ENCODE measurements at places on chromosomes 4 and X. TPM values are rescaled to one million over a fixed set of nuclear protein-coding genes. Genes with fewer than 3 reads are reported as not detected.

Gene STPG2
- polyA plus RNA-seq = 0.05 TPM

Gene PWWP3B
- 0.25 TPM for polyA plus RNA-seq

Gene WDR1
- 145 TPM for polyA plus RNA-seq

Gene DDIT4L
- polyA plus RNA-seq = 0.65 TPM

Gene ADGRG2
- 1.2 TPM for polyA plus RNA-seq

Gene ABCB7
- polyA plus RNA-seq = 3.9 TPM

Gene EXOC1L
- not detected for polyA plus RNA-seq

Gene VEGFC
- 0.56 TPM for polyA plus RNA-seq

Gene FSTL5
- not detected for polyA plus RNA-seq

Gene DSPP
- not detected for polyA plus RNA-seq

Gene SPANXA2
- polyA plus RNA-seq = not detected

Gene GRIA2
- 0.06 TPM for polyA plus RNA-seq

Data from stomach (tissue), 19 donors.